NCI-H524 (cell line): ENCODE measurements at places on chromosomes 5 and 9.

GRCh38 chr5:133910571-133910970 is 57.9 kb downstream of the C5orf15 start:
- no peak for DNase-seq

- no peak for DNase-seq
These were observed 136.8 kb downstream of the C5orf15 start for GRCh38 chr5:133831491-133832224.

DNA sequence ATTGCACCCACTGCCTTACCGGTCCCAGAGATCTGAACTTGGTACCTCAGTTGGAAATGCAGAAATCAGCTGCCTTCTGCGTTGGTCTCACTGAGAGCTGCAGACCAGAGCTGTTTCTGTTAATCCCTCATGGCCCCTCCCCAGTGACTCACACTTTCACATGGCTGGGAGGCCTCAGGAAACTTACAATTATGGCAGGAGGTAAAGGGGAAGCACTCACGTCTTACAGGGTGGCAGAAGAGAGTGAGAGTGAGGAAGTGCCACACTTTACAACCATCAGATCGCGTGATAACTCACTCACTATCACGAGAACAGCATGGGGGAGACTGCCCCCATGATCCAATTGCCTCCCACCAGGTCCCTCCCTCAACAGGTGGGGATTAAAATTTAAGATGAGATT is 648.5 kb downstream of the MTRR start:
- no peak for DNase-seq

GRCh38 chr9:20236676-20237075 is 385.6 kb downstream of the MLLT3 start:
- no peak for DNase-seq

- no peak for DNase-seq
These were observed 56.4 kb downstream of the MRPL36 start for GRCh38 chr5:1743061-1743768.

DNA sequence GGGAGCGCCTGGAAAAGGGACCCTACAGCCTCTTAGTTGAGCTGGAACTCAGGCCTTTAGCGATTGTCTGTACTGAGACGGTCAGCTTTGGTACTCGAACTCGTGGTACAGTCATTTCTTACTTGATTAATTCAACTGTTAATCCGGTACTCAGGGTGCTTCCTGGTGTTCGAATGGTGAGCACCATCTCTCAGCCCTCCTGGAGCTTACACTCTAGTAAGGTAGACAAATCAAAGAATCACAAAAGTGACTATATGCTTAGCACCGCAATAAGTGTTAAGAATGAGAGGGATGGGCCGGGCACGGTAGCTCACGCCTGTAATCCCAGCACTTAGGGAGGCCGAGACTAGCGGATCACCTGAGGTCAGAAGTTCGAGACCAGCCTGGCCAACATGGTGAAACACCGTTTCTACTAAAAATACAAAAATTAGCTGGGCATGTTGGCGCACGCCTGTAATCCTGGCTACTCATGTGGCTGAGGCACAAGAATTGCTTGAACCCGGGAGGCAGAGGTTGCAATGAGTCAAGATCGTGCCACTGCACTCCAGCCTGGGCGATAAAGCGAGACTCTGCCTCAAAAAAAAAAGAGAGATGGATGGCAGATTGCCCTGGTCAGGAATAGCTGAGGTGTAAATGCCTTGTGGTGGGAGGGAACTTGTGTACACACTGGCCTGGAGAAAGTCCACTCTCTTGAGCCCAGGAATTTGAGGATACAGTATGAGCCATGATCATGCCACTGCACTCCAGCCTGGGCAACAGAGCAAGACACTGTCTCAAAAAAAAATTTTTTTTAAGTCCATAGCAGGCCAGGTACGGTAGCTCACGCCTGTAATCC is 981 bp downstream of the TCOF1 start:
- DNase-seq: no peak

GRCh38 chr9:78954286-78954685 is 617.5 kb upstream of the TLE4 start:
- no peak for DNase-seq
